Vagina (tissue), 2 donors: ENCODE measurements at places on chromosomes 5 and 9. TPM values are rescaled to one million over a fixed set of nuclear protein-coding genes. Genes with fewer than 3 reads are reported as not detected.
A peak's percentile ranks its signal among the peaks of the same experiment; 100 is the strongest.

Gene MRPL36
- total RNA-seq = 50.1 TPM

Gene FAM200C
- 2.5 TPM for total RNA-seq

Gene CD14
- 48.4 TPM for total RNA-seq

GRCh38 chr5:26329562-26330189, 708.7 kb downstream of the CDH9 start:
- no peak for DNase-seq
- H3K4me3 ChIP-seq = no peak overlapping the region
- no peak overlapping the region for H3K27ac ChIP-seq
- no peaks in the 10 kb centered on the region for H3K27me3 ChIP-seq
- H3K4me1 ChIP-seq = no peaks in the 10 kb centered on the region

DNA sequence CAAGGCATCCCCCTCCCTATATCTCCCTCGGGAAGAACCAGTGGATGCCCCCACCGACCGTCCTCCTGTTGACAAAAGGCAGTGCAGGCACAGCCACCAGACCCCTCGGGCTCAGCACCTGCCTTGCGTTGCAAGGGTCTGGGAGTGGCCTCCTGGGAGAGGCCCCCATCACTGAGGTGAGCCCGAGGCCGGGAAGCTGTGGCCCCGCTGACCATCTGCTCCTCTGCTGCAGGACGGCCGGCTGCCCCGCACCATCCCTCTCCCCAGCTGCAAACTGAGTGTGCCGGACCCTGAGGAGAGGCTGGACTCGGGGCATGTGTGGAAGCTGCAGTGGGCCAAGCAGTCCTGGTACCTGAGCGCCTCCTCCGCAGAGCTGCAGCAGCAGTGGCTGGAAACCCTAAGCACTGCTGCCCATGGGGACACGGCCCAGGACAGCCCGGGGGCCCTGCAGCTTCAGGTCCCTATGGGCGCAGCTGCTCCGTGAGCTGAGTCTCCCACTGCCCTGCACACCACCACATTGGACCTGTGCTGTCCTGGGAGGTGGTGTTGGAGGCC, 23.3 kb upstream of the SUSD3 start:
- H3K4me3 ChIP-seq = no peak overlapping the region
- H3K36me3 ChIP-seq = no peaks in the 10 kb centered on the region
- no peak overlapping the region for H3K27ac ChIP-seq
- no peaks in the 10 kb centered on the region for H3K4me1 ChIP-seq
- DNase-seq = no peak
- no peaks in the 10 kb centered on the region for H3K27me3 ChIP-seq

DNA sequence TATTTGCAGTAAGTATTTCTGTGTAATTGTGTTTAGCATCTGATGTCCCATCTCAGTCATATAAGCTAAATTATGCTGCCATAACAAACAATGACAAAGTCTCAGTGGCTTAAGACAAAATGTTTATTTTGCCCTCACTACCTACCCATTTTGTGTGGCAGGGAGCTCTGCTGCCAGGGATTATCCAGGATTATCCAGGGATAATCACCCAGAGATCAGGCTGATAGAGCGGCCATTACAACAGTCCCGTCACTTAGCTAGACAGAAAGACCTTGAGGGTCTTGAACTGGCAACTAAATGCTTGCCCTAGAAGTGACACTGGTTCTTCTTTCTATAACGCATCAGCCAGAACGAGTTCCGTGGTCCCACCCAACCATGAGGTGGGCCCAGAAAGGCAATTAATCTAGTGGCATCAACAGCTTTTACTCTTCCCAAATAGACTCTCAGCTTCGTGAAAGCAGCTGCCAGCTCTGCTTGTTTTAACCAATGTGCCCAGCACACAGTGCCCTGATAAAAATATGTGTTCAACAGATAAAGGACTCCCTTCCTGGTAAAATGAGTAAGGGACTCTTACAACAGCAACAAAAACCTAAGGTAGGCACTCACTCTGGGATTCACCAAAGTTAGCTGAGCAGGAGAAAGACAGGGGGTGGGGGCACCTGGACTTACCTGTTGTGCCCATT, 22.8 kb downstream of the CCDC69 start:
- no peaks in the 10 kb centered on the region for H3K27me3 ChIP-seq
- no peaks in the 10 kb centered on the region for H3K4me1 ChIP-seq
- no peak overlapping the region for H3K27ac ChIP-seq
- H3K4me3 ChIP-seq = no peak overlapping the region
- peak; percentile 65 for DNase-seq
